NCI-H460 (cell line): ENCODE measurements at places on chromosomes 2 and 18.

DNA sequence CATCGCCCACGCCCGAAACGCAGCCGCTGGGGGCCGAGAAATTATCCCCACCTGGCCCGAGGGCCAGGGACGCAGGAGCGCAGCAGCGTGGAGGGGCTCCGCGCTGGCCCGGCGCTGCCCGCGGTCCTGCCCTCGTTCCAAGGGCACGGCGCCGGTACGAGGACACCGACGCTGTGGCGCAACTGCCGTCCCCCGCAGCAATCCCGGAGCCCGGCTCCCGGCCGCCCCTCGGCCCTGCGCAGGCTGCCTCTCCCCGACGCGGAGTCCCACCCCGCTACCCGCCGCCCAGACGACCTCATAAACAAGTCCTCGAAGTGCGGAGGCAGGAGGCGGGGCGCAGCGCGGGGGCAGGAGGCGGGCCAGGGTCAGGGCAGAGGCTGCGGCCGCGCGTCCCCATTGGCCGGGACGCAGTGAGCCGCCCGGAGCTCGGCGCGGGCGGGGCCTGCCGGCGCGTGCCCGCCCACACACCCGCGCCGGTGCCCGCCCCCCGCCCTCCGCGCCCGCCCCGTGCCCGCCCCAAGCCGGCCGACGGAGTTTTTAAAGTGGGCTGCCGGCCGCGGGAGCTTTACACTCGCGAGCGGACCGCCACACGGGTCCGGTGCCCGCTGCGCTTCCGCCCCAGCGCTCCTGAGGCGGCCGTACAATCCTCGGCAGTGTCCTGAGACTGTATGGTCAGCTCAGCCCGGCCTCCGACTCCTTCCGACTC lies at the start of gene EPAS1:
TSS of gene EPAS1 (plus strand) at position 568 of the 706 bp plus-strand sequence. CDS start 505 bp downstream, outside the sequence.
- peak; percentile 79 for DNase-seq

DNA sequence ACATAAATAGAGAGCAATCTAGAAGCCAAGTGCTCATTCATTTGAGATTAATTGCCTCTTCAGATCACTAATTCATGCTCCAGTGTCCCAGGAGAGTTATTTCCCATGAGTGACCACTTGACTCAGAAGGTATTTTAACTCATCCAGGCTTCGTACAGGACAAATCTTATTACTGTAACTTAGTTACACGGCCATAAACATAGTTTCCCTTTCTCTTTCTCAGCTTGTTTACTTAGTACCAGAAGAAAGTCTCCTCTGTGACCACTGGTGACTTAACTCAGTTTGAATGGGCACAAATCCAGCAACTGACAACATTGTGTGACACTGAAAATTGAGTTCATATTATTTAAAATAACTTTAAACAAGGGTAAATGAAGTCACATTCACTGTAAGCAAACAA lies 25.3 kb downstream of the MMADHC start:
- no peak for DNase-seq

DNA sequence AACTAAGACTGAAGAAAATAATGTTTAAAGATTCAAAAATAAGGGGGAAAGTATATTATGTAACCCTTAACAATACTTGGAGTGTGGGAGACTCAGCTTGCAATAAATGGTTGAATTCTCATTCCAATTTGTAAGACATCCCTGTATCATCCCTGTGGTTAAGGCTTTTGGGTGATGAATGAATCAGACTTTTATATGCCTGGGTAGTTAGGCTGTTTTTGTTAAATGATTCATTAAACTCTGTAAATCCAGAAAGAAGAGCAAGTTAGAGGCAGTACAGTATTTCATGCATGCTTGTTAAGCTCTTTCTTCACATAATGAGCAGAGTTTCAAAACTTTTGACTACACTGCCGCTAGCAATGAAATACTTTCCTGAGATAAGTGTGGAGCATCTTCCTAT lies 948.8 kb downstream of the SOCS6 start:
- DNase-seq, result no peak

GRCh38 chr2:88321449-88322248 lies 130.8 kb downstream of the FOXI3 start:
- DNase-seq, result no peak

DNA sequence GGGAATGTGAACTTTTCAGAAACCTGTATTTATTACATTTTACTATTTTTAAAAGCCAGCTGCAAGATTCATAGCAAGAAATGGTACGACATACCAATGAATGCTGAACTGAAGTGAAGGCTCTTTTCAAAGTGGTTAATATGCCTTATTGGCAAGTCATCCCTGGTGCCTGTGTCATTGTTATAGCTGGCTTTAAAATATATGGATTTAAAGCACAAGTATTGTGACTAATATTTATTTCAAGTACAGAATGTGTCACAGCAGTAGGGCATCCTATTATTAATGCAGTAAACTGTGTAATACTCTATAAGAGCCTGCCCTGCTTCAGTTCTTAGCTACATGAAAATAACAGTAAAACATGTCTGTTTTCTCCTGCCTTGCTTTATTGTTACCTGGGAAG lies 10.8 kb downstream of the TSHZ1 start:
- no peak for DNase-seq

DNA sequence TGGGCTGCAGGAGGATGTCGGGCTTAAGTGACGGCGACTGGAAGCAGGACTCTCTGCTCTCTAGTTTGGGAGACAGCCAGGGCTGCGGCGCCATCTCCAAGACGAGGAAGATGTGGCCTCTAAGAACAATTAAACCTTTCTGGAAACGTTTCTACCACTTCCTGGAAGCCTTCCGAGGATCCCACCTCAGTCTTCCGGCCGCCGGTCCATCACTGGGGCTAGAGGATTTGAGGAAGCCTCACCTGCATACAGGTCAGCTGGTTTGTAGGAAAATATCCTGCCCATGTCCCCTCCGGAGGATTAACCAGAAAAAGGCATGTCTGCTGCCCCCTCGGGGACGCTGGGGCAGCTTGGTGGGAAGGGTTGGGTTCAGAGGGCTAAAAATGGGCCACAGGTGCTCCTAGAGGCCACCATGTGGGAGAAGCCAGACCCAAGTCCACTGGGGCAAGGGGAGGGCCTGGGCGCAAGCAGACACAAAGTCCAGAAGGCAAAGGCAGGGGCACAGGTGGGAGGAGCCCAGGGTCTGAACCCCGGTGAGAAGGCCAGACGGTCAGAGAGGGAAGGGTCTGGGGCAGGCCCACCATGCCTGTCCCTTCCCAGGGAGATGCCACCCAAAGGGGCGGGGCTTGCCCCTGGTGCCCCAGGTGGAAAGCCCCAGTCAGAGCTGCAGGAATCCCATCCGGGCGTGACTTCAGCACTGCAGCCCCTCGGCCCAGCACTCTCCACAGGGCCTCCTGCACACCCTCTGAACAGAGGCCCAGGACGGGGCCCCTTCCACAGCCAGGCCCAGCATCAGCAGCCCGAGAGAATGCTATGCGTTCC lies 82.2 kb upstream of the ID2 start:
- DNase-seq, result no peak

DNA sequence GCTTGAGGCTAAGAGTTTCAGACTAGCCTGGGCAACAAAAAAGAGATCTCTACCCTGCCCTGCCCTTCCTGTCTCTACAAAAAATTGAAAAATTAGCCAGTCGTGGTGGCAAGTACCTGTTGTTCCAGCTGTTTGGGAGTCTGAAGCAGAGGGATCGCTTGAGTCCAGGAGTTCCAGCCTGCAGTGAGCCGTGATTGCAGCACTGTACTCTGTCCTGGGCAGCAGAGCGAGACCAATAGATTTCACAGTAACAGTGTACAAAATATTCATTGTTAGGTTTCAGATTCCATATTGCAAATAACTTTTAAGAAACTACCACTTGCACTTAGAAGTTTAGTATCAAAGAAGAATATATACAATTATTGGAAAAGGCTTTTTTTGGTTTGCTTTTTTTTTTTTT lies 54.3 kb downstream of the B3GNT2 start:
- no peak for DNase-seq

- no peak for DNase-seq
Observed at GRCh38 chr2:11941201-11942177, 195.1 kb downstream of the LPIN1 start.

GRCh38 chr18:79644666-79645057 lies 34.9 kb upstream of the CTDP1 start:
- no peak for DNase-seq

DNA sequence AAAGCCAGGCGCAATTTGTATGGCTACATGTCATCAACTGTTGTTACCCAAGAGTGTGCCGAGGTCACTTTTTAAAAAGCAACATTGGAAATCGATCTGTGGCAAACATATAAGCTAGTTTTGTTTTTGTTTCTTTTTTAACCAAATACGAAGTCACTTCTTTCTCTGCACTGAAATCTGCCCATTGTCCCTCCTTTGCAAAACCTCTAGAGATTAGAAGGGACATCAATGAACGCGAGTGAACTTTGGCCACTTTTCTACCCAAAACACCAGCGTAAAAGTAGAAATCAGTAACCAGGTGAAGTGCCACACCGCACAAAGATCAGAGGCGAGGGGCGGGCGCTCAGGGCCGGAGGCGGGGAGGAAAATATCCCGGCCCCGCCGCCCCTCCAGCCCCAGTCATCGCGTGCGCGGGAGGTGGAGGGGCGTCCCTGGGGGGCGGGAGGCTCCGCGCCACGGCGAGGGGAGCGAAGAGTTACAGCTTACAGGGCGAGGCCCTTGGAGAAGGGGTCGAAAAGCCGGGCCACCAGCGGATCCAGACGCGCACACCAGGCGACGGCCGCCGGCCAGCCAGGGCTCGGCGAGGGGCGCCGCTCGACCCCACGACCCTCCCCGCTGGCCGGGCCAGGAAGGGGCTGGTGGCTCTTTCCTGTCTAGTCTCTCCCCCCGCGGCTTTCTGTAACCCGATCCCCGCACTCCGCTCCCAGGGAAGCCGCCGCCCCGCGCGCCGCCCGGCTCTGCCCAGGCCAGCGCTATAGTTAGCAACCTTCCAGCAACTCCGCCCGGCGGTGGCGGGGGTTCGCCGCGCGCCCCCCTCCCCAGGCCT lies 993 bp downstream of the RBMS1 start:
- DNase-seq, result peak; percentile 41
